ENCODE measurements at places on chromosomes 6 and 20. TPM values are rescaled to one million over a fixed set of nuclear protein-coding genes. Genes with fewer than 3 reads are reported as not detected.
A peak's percentile ranks its signal among the peaks of the same experiment; 100 is the strongest.

DNA sequence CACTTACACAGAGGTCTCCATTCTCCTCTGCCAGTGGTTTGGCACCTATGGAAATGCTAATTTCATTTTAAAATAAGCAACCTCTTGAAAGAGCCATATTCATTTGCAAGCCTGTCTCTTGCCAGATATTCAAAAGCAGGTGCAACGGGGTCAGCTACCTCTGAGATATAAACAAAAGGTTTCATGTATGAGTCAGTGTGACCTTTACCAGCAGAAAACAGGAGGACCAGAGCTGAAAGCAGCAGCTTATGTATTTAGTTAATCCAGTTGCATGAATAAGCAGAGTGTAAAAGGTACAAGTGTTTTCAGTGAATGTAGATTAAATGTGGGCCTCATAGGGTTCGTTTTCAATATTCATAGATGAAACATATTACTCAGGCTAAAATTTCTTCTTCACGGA, 56.0 kb downstream of the TENT5A start:
- DNase-seq: no peak
- H3K27ac ChIP-seq: no peak overlapping the region
- H3K36me3 ChIP-seq: no peaks in the 10 kb centered on the region
- H3K27me3 ChIP-seq: no peaks in the 10 kb centered on the region

The C6orf58 gene
- polyA plus RNA-seq: not detected

- H3K4me3 ChIP-seq: peak within 1 kb of the TSS; percentile 89
- H3K27me3 ChIP-seq: no peaks in the 10 kb centered on the region
- H3K36me3 ChIP-seq: peaks cover 6% of the 10 kb centered on the region
These were observed at the start of gene C6orf62 for GRCh38 chr6:24719125-24719971. Gene C6orf62, minus strand, starts transcription at chr6:24719154. Its CDS starts 486 bp downstream, at chr6:24718668.

The PACSIN1 gene
- not detected for polyA plus RNA-seq

DNA sequence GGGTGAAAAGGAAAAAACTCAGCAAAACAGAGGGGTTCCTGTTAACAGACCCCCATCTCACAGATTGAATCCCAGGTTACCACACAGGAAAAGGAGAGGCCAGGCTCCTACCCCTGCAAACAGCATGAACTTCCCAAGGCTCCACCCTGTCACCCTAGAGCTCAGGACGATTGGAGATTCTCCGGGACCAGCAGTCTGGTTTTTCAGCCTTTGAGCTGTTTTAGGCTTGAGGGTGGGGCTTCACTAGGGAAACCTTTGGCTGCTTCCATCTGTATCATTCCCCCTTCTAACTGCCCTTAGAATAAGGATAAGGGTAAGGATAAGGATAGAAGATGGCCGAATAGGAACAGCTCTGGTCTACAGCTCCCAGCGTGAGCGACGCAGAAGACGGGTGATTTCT, 16.0 kb downstream of the C6orf58 start:
- no peak for DNase-seq
- no peaks in the 10 kb centered on the region for H3K4me1 ChIP-seq
- H3K27me3 ChIP-seq: no peaks in the 10 kb centered on the region
- H3K4me3 ChIP-seq: no peak overlapping the region
- no peak overlapping the region for H3K27ac ChIP-seq

- no peak overlapping the region for H3K4me3 ChIP-seq
- H3K27ac ChIP-seq: no peak overlapping the region
- no peak for DNase-seq
- no peaks in the 10 kb centered on the region for H3K4me1 ChIP-seq
These were observed 13.1 kb downstream of the BTNL2 start for GRCh38 chr6:32393665-32394420.

GRCh38 chr6:2782356-2782708, 17.1 kb downstream of the WRNIP1 start:
- DNase-seq: no peak
- no peaks in the 10 kb centered on the region for H3K4me1 ChIP-seq
- no peaks in the 10 kb centered on the region for H3K27me3 ChIP-seq
- H3K36me3 ChIP-seq: no peaks in the 10 kb centered on the region

- H3K27ac ChIP-seq: no peak overlapping the region
- no peak for DNase-seq
- H3K36me3 ChIP-seq: no peaks in the 10 kb centered on the region
- H3K27me3 ChIP-seq: no peaks in the 10 kb centered on the region
- no peak overlapping the region for H3K4me3 ChIP-seq
These were observed 15.4 kb downstream of the BPIFA2 start for GRCh38 chr20:33183312-33183711.

DNA sequence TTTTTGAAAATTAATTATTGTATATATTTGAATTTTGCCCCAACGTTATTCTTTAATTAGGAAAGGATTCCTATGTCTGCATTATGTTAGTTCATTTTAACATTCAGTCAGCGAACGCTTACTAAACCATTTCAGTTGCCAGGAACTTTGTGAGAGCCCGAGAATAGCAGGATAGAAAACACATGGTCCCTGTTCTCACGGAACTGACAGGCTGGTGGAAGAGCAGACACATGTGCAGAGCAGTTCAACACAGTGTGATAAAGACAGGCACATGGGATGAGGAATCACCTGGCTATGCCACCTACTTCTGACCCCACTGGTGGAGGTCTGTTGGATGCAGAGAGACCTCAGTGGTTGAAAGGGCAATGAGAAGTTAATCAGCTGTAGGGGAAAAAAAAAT, 367.2 kb downstream of the EPM2A start:
- no peak for DNase-seq
- H3K4me1 ChIP-seq: no peaks in the 10 kb centered on the region
- H3K36me3 ChIP-seq: no peaks in the 10 kb centered on the region
- no peaks in the 10 kb centered on the region for H3K27me3 ChIP-seq
- no peak overlapping the region for H3K27ac ChIP-seq
- H3K4me3 ChIP-seq: no peak overlapping the region

GRCh38 chr6:16216501-16217155, 21.8 kb upstream of the GMPR start:
- H3K4me3 ChIP-seq: no peak overlapping the region
- no peak overlapping the region for H3K27ac ChIP-seq
- no peaks in the 10 kb centered on the region for H3K36me3 ChIP-seq
- no peaks in the 10 kb centered on the region for H3K4me1 ChIP-seq
- no peaks in the 10 kb centered on the region for H3K27me3 ChIP-seq

- no peak overlapping the region for H3K27ac ChIP-seq
- H3K4me3 ChIP-seq: no peak overlapping the region
- no peak for DNase-seq
- no peaks in the 10 kb centered on the region for H3K36me3 ChIP-seq
- H3K4me1 ChIP-seq: peaks cover 6% of the 10 kb centered on the region
- H3K27me3 ChIP-seq: peaks cover 16% of the 10 kb centered on the region
These were observed 38.7 kb downstream of the YTHDF1 start for GRCh38 chr20:63177134-63177784.

The HLA-DRB1 gene
- polyA plus RNA-seq: 3.1 TPM

- no peak overlapping the region for H3K4me3 ChIP-seq
- no peaks in the 10 kb centered on the region for H3K4me1 ChIP-seq
- H3K36me3 ChIP-seq: no peaks in the 10 kb centered on the region
These were observed 42.6 kb upstream of the NFATC2 start for GRCh38 chr20:51585148-51585547.

DNA sequence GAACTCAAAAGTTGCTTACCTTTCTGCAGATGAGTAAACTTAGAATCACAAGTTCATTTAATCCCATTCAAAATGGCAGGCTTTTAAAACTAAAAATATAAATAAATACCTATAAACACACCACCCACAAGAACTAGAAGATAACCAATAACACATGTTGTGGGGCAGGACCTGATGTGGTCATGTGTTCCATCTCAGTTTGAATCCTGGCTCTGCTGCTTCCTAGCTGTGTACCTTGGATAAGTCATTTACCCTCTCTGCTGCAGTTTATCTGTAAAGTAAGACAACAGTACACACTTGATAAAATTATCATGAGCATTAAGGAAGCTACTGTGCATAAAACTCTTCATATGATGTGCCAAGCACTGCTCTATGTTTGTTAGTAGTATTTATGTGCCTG, 22.0 kb downstream of the TRIM27 start:
- H3K4me1 ChIP-seq: peaks cover 5% of the 10 kb centered on the region
- H3K36me3 ChIP-seq: peaks cover 7% of the 10 kb centered on the region
- DNase-seq: no peak
- H3K27me3 ChIP-seq: no peaks in the 10 kb centered on the region
